ENCODE measurements at places on chromosomes 16 and 17. TPM values are rescaled to one million over a fixed set of nuclear protein-coding genes. Genes with fewer than 3 reads are reported as not detected.

GRCh38 chr16:70475054-70475871 is 20.9 kb downstream of the FCSK start:
- DNase-seq, result peak; percentile 70

Gene EFCAB5
- total RNA-seq, result 0.40 TPM

Gene SLFN13
- 36.0 TPM for total RNA-seq

DNA sequence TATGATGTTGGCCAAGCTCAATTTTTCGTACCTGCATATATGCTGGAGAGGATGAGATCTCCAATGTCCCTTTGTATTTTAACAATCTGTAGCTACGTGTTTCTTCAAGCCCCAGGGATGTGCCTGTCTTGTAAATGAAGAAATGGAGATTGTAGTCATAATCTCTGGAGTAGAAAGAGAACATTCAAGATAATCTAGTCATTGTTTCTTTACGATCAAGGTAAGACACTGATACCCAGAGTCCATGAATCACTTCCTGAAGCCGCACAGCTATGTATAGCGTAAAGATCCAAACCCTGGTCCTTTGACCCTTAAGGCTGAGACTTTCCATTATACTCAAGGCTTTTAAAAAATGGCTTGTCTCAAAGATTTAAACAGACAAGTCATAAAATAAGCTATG is 205.5 kb downstream of the HS3ST3B1 start:
- no peak for DNase-seq

Gene RNF222
- not detected for total RNA-seq

DNA sequence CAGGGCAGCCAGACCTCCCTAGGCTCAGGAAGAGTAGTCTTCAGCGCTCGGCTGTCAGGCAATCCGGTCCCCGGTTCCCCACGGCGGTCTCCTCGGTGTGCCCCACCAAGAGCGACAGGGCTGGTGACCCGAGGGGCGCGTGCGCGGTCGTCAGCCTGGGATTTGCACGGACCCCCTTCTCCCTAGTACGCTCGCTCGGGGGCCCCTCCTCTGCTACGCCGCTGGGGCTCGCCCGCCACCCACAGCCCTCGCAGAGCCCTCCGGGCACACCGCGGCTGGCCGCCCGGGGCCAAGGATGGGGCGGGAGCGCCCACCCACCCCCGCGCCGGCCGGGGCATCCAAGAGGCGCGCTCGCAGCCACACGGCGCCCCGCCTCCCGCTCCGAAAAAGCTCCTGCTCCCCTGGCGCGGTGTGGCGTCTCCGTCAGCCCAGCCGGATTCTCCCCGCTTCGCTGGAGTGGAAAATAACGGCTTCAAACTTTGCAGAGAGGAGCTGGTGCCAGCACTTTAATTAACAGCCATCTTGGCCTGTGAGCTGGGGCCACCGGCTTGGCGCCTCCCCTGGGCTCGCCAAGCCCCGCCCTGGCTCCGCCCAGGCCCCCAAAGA is 2.1 kb upstream of the C1QL1 start:
- peak; percentile 87 for DNase-seq

DNA sequence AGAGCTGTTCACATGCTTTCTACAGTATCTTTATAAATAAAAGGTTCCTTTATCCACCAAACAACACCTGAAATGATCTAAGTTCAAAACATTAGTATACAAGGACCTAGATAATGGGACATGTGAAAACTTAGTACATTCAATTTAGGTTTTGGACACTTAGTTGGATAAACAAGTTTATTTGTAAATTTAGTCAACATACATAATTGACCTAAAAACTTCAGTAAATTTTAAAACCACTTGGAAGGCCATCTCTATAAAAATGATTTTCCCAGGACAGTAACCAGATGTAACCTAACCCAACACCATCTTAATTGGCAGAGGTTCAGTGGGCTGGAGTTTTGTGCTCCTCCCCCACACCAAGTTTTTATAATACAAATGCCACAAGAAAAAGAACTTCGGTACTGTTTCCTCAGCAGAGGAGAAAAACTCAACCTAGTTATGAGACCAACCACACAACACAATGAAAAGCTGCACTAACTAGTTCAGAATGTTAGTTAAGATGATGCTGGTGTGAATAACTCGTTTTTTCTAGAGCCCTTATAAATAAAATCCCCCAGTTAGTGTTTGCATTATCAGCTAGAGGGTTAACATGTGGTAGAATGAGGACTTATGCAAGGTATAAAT is 7.2 kb upstream of the UNK start:
- DNase-seq, result no peak

Gene MNT
- 41.4 TPM for total RNA-seq

DNA sequence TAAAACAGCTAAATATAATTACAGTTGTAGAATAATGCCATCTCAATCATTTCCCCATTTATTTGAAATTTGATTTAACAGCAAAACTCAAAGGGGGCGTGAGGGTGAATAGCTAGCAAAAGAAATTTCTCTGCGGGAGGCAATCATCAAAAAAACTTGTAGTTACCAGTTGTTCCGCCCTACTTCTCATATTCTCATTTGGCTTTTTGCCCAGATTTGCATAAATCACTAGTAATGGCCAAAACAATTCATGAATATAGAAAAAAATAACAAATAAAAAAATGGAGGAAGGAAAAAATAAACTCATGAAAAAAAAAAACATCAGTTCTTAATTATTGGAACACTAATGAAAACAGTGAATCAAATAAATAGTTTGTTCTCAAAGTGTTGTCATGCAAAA is 722.6 kb upstream of the KIF2B start:
- DNase-seq, result no peak

Gene CASKIN1
- total RNA-seq, result 1.0 TPM

DNA sequence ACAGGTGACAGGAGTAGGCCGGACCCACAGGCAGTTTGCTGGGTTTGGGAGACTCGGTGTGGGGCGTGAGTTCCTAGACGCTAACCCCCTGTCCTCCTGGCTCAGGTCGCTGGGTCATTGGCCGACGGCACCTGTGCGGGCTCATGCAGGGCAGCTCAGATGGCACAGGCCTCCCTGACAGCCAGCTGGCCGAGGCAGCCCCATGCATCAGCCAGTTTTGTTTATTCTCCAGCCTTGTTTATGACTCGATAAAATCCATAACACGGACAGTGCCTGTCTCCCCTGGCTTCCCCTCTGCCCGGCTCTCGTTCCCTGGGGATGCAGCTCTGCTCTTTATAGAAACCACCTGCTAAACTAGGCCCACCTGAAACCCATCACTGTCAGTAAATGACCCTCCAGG is 46.0 kb downstream of the SDK2 start:
- DNase-seq, result no peak

DNA sequence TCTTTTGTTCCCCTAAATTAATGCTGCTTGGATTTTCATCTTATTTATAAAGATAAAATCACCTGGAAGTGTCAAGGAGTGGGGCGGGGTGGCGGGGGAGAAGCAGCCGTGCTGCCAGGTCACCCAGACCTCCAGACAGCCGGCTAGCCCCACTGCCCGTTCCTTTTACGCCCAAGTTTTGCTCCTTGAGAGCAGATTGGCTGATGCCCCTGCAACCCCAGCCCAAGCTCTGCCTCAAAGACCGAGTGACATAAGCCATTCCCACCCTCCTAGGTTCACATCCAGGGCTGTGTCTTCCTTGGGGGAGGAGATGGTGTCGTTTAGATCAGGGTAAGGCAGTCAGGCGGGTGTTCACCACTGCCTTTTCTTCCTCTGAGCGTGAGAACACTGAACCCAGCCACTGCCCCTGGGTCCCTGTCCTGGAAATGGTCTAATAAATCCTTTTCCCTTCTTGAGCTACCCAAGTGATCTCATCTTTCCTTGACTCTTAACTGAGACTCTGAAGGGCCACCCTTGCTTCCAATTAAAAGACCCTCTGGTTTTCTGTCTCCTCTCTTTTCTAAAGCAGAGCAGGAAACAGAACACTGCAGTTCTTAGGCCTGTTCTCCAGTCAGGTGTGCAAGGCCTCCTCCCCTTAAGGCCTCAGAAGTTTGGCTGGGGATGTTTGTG is 5.7 kb downstream of the PDF start:
- DNase-seq, result no peak

- peak; percentile 41 for DNase-seq
These were observed 66.8 kb downstream of the KPNA2 start for GRCh38 chr17:68102318-68102758.

Gene SP6
- total RNA-seq, result 6.4 TPM

Gene CD300LF
- 61.5 TPM for total RNA-seq

GRCh38 chr16:276426-277077 is 808 bp upstream of the RGS11 start:
- peak; percentile 79 for DNase-seq

GRCh38 chr16:1051446-1051845 is 21.1 kb upstream of the SSTR5 start:
- no peak for DNase-seq

Gene TEX19
- not detected for total RNA-seq

DNA sequence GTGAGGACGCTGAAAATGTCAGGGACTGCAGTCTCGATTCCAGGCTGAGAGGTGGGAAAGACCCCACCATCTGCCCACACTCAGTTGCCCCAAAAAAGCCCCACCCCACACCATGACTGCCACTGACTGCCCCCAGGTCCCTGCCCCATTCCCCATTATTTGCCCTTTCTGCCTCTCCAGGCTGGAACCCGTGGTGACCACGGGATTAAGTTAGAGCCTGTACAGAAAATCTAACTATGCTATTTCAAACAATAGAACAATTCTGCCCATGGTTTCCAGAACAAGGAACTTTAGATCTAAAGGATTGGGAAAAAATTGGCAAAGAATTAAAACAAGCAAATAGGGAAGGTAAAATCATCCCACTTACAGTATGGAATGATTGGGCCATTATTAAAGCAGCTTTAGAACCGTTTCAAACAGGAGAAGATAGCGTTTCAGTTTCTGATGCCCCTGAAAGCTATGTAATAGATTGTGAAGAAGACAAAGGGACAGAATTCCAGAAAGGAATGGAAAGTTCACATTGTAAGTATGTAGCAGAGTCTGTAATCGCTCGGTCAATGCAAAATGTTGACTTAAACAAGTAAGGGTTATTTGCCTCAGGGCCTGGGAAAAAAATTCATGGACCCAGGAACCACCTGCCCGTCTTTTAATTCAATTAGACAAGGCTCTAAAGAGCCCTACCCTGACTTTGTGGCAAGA is 14.4 kb downstream of the FLYWCH1 start:
- DNase-seq, result no peak

Gene ELMO3
- total RNA-seq, result 17.4 TPM

Gene CBX4
- total RNA-seq, result 33.3 TPM

Gene ZNF597
- 5.2 TPM for total RNA-seq

DNA sequence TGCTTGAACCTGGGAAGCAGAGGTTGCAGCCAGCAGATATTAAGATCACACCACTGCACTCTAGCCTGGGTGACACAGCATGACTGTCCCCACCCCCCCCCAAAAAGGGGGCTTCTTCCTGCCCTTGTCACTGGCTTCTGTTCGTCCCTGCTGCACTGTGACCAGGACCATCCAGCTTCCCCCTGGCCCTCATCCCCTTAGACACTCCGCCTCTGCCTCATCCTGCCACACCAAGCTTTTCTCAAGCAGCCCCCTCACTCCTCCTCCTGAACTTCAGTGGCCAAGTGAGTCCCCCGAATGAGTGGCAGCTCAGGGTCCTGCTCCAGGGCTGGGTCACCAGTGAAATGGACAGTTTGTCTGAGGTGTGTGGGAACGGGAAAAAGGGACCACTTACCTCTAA is 177.3 kb downstream of the CPPED1 start:
- no peak for DNase-seq

GRCh38 chr16:55605754-55606336 is 39.4 kb downstream of the CAPNS2 start:
- no peak for DNase-seq

GRCh38 chr16:85720302-85720637 is 30.6 kb downstream of the C16orf74 start:
- DNase-seq, result no peak

DNA sequence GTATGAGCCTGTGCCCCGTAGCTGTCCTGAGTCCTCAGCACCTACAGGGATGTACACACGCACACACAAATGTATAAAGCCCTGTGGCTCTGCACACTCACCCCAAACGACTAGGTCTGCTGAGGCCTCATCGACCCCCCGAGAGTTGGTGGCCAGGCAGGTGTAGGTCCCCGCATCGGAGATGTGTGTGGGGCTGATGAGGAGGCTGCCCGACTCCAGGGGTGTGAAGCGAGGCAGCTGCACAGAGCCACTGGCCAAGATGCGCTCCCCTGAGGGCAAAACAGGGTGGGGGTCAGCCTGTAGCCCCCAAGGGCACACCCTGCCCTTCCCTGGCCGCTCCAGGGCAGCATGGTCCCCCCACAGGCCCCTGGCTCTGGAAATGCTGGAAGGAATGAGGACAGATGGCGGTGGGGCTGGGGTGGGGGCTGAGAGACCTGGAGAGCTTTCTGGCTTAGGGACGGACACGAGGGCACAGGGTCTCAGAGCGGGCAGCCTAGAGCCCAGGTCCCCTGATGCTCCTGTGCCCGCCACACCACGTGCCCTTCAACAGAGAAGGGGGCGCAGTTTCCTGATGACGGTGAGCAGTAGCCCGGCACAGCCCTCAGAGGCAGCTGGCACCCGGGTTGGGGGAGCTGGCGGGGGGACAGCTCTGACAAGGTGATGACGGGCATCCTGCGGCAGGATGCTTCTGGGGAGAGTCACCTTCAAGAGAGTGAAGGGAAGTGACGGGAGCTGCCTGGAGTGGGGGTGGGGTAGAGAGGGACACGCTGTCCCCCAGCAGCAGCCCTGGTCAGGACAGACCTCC is 119.8 kb upstream of the CDC42EP4 start:
- no peak for DNase-seq

DNA sequence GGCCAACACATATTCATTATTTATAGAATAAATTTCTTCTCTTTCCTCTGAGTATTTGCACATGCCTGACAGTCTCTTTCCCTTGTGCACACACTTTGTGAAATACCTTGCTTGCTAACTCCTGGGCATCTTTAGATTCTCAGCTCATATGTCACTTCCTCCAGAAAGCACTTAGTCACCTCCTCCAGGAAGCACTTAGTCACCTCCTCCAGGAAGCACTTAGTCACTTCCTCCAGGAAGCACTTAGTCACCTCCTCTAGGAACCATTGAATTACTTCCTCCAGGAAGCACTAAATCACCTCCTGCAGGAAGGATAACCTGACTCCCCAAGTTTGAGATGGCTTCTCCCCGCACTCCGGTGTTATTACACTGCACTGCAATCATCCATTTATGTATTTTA is 462.5 kb upstream of the EEF2KMT start:
- no peak for DNase-seq

DNA sequence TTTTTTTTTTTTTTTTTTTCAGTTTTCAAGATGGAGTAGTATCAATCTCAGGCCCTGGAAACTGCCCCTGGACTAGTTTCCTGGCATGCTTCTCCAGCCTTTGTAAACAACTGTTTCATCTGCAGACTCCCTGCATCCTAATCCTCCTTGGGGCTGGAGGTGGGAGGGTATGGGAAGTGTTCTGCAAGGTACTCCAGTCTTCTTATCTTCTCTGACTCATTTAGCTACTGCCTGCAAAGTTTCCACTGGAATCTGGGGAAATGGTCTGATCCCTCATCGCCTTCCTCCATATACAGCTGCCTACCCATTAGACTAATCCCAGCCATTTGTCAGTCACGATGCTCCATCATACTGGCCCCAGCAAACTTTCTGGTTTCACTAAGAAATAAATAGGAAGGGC is 21.5 kb downstream of the COPZ2 start:
- no peak for DNase-seq

- no peak for DNase-seq
These were observed 1.3 kb downstream of the ARMC5 start for GRCh38 chr16:31460582-31461002.
